ENCODE measurements at places on chromosomes 5 and 9. TPM values are rescaled to one million over a fixed set of nuclear protein-coding genes. Genes with fewer than 3 reads are reported as not detected.

ZNF454 gene
- total RNA-seq = not detected

SPATA9 gene
- total RNA-seq = not detected

KCNV2 gene
- total RNA-seq = not detected

IFT74 gene
- total RNA-seq = 6.7 TPM

KIAA0825 gene
- 1.5 TPM for total RNA-seq

SCGB3A2 gene
- total RNA-seq = not detected

PCDHB10 gene
- not detected for total RNA-seq

ANKRD18A gene
- total RNA-seq = 3.3 TPM

ANXA2R gene
- total RNA-seq = 31.9 TPM

AQP7 gene
- not detected for total RNA-seq

CTXN3 gene
- total RNA-seq = not detected

FSD1L gene
- 3.3 TPM for total RNA-seq

SEMA5A gene
- total RNA-seq = 0.10 TPM
